ENCODE measurements at places on chromosomes 16 and 17.

GRCh38 chr16:964356-965035 lies 6.3 kb downstream of the LMF1 start:
- DNase-seq, result peak; percentile 47

- DNase-seq, result no peak
These were observed 22.9 kb upstream of the CDH13 start for GRCh38 chr16:82603784-82604411.

DNA sequence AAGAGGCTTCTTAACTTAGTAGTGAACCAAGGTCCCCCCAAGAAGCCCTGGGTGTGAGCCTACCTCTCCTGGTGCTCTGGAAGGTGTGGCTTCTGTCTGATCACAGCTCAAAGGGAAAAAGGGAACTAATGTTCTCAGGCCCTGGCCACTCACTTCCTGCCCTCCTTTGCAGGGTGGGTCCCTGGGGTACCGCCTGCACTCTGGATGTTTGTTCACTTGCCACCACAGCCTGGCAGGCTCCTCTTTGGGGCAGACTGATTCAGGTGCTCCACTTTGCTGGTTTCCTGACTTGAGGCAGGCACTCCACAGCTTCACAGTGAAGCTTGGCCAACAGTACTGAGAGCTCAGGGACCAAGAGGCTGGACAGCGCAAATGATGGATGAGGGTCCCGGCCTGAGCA lies 5.9 kb upstream of the MYO15A start:
- DNase-seq, result no peak

DNA sequence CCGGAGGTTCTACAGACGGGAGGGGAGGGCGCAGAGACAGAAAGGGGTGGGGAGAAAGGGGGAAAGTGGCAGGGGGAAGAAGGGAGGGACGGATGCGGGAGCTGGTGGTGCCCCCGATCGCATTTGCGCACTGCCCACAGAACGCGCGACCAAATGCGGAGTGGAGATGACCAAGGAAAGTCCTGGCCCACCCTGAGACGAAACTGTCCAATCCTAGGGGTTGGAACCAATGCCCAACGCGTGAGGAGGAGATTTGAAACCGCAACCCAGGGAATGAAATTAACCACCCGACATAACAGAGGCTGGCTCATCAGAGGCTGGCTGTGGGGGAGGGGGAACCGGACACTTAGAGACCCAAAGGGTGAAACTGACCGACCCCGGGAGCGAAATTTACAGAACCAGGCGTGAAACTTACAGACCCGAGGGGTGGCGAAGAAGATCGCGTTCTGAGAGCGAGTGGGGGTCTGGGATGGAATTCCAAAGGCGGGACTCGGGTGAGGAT lies 1.4 kb downstream of the HES7 start:
- DNase-seq, result no peak

- DNase-seq, result no peak
These were observed 248.9 kb downstream of the SHISA9 start for GRCh38 chr16:13150181-13150885.

DNA sequence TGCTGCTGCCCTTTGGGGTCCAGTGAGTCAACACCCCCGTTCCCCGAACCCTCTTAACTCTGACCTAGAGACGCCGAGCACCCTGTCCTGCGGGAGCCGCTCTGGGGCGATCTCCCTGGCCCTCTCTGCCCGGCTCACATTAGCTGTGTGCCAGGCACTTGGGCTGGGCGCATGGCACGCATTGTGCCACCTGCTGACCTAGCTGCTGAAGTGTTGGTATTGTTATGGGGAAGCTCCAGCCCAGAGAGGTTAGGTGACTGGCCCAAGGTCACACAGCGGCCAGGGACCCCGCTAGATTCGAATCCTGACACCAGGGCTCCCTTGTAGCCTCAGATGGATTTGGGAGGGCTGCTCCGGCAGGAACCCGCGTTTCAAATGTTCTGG lies 1.1 kb downstream of the HSD17B1 start:
- no peak for DNase-seq

DNA sequence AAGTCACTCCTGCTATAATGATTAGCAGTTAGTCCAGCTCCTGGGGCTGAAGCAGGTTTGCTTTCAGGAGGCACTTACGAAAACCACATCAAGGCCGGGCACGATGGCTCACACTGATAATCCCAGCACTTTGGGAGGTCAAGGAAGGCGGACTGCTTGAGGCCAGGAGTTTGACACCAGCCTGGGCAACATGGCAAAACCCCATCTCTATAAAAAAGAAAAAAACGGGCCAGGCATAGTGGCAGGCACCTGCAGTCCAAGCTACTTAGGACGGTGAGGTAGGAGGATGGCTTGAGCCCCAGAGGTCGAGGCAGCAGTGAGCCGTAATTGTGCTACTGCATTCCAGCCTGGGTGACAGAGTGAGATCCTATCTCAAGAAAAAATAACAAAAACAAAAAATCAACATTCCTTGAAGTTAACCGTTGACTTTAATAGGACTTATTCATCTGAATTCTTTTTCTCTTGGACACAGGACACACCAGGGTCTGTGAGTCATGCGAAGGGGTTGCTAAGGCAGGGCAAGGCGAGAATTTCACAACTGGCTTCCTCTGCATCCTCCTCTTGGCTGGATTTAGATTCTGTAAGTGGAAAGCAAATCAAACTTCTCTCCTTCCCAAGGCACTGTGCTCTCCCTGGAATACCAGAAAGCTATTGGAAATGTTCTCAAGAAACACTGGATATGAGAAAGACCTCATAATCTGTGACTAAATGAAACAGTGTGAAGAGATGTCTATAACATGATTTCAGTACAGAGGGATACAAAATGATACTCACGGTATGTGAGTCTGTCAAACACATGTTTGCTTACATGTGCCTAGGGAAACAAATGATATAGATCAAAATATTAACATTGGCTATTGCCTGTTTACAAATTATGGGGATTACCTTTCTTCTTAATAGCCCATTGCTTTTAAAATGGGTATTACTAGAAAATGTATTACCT lies 99.5 kb downstream of the SYCE1L start:
- DNase-seq, result no peak

DNA sequence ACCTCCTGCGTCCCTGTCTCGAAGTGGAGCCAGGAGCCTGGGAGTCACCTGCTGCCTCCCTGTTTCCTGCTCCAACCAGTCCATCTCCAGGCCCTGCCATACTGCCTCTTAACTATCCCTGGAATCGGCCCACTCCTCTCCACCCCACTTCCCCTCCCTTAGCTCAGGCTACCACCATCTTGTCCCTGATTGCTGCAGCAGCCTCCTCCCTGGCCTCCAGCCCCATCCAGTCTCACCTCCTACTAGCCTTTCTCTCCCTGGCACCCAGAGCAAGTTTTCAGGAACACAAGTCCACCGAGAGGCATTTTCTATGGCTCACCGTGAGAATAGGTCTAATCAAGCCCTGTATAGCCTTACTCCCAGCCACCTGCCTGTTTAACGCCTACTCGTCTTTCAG lies 865 bp upstream of the CAMKK1 start:
- no peak for DNase-seq

GRCh38 chr17:76426853-76427252 lies 26.1 kb downstream of the UBE2O start:
- no peak for DNase-seq

- no peak for DNase-seq
These were observed 108.9 kb upstream of the CIBAR2 start for GRCh38 chr16:85220964-85221731.

- DNase-seq, result no peak
These were observed 504 bp downstream of the MAZ start for GRCh38 chr16:29806641-29807425.

GRCh38 chr17:2691069-2691871 lies 20.3 kb downstream of the CLUH start:
- DNase-seq, result no peak

DNA sequence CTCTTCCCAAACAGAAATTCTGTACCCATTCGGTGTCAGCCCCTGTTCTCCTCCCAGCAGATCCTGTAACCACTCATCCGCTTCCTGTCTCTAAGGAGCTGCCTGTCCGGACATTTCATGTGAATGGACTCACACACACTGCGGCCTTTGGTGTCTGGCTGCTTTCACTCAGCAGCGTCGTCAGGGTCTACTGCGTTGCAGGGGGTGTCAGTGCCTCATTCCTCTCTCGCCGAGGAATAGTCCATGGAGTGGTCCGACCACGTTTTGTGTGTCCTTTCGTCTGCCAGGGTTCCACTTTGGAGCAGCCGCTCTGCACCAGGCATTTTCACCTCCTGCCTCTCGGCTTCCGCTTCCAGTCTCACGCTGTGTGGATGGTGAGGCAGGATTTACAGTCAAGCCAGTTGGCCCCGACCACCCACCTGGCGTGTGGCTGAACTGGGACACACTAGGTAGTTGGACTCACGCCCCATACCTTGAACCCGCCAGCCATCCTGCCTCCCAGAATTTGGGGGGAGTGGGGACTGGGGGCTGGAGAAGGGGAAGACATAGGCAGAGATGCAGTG lies 188.2 kb upstream of the CIBAR2 start:
- DNase-seq, result no peak

- DNase-seq, result no peak
These were observed 26.8 kb upstream of the AXIN2 start for GRCh38 chr17:65588181-65588808.

GRCh38 chr16:53458635-53459034 lies 24.4 kb downstream of the RBL2 start:
- DNase-seq, result no peak

DNA sequence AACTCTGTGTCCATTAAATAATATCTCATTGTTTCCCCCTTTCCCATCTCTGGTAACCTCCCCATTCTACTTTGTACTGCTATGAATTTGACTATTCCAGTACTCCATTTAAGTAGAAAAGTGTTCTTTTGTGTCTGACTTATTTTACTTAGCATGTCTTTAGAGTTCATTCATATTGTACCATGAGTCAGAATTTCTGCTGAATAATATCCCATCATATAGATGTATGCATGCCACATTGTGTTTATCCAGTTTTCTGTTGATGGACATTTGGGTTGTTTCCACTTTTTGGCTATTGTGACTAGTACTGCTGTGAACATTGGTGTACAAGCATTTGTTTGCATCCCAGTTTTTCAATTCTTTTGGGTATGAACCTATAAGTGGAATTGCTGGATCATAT lies 6.0 kb downstream of the PPM1D start:
- DNase-seq, result no peak

GRCh38 chr17:73096211-73096610 lies 3.7 kb upstream of the SLC39A11 start:
- DNase-seq, result no peak

DNA sequence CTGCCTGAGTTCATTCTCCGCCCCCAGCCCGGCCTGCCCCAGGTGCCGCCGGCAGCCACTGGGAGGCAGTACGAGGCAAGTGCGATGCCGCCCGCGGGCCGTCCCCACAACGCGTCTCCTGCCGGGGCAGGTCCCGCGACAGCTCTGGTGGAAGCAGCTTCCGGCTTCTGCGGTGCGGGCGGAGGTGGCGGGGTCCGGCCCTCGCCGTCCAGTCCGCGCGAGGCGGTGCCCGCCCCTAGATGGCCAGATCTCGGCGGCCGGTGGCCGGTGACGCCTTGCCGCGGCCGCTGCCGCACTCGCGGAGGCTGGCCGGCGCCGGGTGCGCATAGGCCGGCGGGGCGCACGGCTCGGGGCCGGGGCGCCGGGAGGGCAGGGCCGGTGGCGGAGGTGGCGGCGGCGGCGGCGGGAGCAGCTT lies 1.8 kb downstream of the GJD3 start:
- peak; percentile 66 for DNase-seq

- no peak for DNase-seq
These were observed 11.7 kb downstream of the TRAF4 start for GRCh38 chr17:28755486-28755885.

GRCh38 chr16:8634991-8635736 lies 13.7 kb downstream of the METTL22 start:
- no peak for DNase-seq

Data from effector CD4-positive, alpha-beta T cell (primary cell).